ENCODE measurements at places on chromosomes 7 and 10. TPM values are rescaled to one million over a fixed set of nuclear protein-coding genes. Genes with fewer than 3 reads are reported as not detected.

Gene OR2A12
- total RNA-seq: not detected

DNA sequence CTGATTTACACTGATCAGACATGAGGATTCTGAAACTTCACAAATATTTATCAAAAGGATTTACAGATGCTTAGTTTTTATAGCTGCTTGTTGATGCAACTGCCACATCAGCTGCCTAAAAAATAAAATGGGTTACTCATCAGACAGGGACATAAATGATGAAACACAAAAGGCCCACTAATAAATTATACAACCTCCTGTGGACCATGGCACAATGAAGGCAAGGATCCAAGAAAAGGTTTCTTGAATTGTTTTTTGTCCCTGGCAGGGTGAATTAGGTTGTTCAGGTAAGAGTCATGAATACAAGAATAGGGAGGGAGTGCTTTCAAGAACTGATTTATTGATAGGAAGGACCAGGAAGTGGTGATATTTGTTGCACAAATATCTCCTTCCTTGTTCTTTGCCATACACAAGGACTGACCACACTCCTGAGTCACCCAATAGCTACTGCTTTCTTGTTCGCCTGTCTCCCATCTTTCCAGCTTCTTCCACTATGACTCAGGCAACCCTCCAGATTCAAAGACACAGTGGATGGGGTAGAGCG lies 234.5 kb downstream of the AHR start:
- no peak for DNase-seq
- no peak overlapping the region for H3K27ac ChIP-seq
- no peak overlapping the region for H3K4me3 ChIP-seq
- peaks cover 2% of the 10 kb centered on the region for H3K4me1 ChIP-seq
- no peaks in the 10 kb centered on the region for H3K36me3 ChIP-seq

Gene MGMT
- total RNA-seq: 18.4 TPM

GRCh38 chr10:50417486-50417885 lies 166.2 kb upstream of the ASAH2 start:
- no peaks in the 10 kb centered on the region for H3K36me3 ChIP-seq
- peaks cover 5% of the 10 kb centered on the region for H3K4me1 ChIP-seq
- DNase-seq: no peak
- H3K27me3 ChIP-seq: no peaks in the 10 kb centered on the region
- H3K27ac ChIP-seq: no peak overlapping the region
- peak overlapping the region; percentile 79 for H3K4me3 ChIP-seq

Gene ZNF438
- total RNA-seq: 0.97 TPM

Gene EPDR1
- total RNA-seq: 5.3 TPM

Gene CFAP43
- total RNA-seq: 0.64 TPM

Gene CTAGE8
- 5.1 TPM for total RNA-seq

DNA sequence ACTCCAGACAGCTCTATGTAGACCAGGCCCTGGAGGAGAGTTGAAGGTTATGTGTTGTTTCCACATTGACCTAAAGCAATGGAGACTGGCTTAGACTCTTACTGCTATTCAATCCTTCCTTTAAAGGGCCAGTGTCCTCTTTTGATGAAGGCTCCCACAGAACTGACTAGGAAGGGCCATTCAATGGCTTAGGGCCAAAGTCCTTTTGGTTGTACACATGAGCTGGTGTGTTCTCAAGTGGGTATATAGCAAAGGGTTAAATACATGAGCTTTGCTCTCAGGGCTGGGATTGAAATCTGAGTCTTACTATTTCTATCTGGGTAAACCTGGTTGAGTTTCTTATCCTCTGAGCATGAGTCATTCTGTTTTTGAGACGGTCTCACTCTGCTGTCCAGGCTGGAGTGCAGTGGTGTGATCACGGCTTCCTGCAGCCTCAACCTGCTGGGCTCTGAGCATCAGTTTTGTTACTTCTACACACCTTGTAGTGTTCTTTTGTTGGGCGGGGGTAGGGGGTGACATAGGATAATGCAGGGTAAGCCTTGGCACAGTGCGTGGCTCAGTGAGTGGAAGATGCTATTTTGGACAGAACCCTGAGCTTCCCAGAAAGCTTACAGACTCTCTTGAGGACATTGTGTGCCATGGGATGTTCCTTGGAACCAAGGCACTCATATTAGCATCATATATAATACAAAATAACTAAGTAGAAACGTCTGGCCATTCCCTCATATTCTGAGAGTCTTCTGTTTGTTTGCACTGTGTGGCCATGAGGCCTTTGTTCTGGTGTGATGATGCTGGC lies 90.1 kb downstream of the ABCC2 start:
- no peaks in the 10 kb centered on the region for H3K27me3 ChIP-seq
- no peak overlapping the region for H3K27ac ChIP-seq
- peaks cover 26% of the 10 kb centered on the region for H3K36me3 ChIP-seq
- no peak overlapping the region for H3K4me3 ChIP-seq

Gene KLF14
- total RNA-seq: not detected

- H3K4me3 ChIP-seq: no peak overlapping the region
- DNase-seq: peak; percentile 55
- no peaks in the 10 kb centered on the region for H3K36me3 ChIP-seq
- H3K27ac ChIP-seq: no peak overlapping the region
- no peaks in the 10 kb centered on the region for H3K4me1 ChIP-seq
These were observed 276.9 kb downstream of the CSTF2T start for GRCh38 chr10:51422311-51423120.

DNA sequence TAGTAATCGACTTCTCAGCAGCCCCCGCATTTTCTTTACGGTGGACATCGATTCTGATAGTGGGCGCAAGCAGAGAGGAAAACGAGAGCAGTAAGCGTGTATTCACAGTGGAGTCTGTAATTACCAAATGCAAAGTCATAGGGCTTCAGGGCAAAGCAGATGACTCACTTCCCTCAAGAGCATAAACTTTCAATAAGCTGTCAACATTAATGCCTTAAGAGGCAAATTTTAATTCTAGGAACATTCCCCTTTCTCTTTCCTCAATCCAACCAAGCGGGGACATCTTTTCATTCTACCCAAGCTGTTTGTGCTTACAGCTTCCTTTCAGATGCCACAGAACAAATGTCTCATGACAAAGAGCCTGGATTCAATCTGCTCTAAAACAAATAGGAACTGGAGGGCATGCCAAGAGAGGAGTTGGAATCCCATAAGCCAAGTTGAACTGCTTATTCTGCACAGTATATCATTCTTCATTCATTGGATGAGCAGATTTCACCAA lies 48.6 kb downstream of the MALSU1 start:
- H3K27me3 ChIP-seq: no peaks in the 10 kb centered on the region
- peaks cover 36% of the 10 kb centered on the region for H3K36me3 ChIP-seq
- H3K27ac ChIP-seq: no peak overlapping the region
- no peak overlapping the region for H3K4me3 ChIP-seq
- H3K4me1 ChIP-seq: no peaks in the 10 kb centered on the region

- H3K4me3 ChIP-seq: no peak overlapping the region
- H3K36me3 ChIP-seq: no peaks in the 10 kb centered on the region
- no peaks in the 10 kb centered on the region for H3K27me3 ChIP-seq
- no peaks in the 10 kb centered on the region for H3K4me1 ChIP-seq
- no peak overlapping the region for H3K27ac ChIP-seq
- DNase-seq: no peak
These were observed 203.5 kb downstream of the RNLS start for GRCh38 chr10:88379575-88379974.

DNA sequence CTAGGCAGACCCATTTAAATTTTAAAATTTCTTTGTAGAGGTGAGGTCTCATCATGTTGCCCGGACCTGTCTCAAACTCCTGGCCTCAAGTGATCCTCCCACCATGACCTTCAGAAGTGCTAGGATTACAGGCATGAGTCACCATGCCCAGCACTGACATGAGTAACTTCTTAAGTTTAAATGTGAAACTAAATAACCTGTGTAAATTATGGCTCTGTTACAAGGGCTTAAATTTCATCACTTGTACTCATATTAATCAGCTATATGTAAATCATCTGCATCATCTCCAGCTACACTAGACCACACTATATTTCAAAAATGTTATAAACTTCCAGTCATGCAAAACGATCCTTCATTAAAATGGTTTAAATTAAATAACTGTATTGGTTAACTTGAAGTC lies 56.1 kb downstream of the ATAD1 start:
- no peak overlapping the region for H3K27ac ChIP-seq
- DNase-seq: no peak
- H3K27me3 ChIP-seq: no peaks in the 10 kb centered on the region
- H3K4me1 ChIP-seq: no peaks in the 10 kb centered on the region
- H3K36me3 ChIP-seq: peaks cover 18% of the 10 kb centered on the region
- no peak overlapping the region for H3K4me3 ChIP-seq

Gene SLC13A1
- not detected for total RNA-seq

- H3K4me3 ChIP-seq: no peak overlapping the region
- no peak for DNase-seq
- no peaks in the 10 kb centered on the region for H3K4me1 ChIP-seq
- no peak overlapping the region for H3K27ac ChIP-seq
- peaks cover 12% of the 10 kb centered on the region for H3K36me3 ChIP-seq
These were observed 93.9 kb upstream of the PDGFA start for GRCh38 chr7:613442-614140.

Gene KCNH2
- 4.5 TPM for total RNA-seq

Gene GIMAP7
- total RNA-seq: not detected

DNA sequence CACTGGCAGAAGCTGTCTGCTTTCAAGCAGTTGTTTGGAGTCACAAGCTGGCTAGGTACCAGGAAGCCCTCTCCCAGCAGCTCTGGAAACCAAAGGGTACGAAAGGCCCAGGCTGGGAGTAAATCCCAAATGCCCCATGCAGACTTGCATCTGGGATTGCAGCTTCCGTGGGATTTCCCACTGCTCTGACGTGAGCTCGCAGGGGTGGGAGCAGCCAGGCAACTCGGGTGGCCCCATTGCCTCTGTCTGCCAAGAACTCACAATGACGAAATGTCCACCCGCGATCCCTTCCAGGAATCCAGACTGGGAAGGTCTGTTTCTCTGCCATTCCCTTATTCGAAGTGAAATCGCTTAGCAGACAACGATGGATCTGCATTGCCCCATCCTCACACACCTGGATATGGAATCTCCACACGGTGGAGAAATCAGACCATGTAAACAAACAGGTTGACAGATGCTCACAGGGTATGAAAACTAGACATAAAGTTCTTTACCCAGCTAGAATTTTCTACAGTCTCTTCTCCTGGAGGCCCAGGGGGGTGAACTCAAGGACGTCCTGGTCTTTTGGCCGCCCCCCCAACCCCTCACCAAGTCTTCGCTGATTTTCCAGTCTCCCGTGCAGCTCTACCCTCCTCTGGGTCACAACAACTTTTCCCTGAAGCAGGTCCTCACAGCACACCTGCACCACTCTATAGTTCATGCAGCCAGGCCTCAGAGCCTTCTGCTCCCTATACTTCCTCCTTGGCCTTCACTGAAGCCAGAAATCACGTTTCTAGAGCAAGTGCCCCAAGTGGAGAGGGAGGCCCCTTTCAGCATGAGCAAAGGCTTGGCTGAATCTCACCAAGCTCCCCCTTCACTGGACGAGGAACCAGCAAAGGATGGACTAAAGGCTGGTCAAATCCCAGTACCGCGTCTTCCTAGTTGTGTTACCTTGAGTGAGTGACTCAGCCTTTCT lies 20.0 kb downstream of the SH3PXD2A start:
- no peak overlapping the region for H3K4me3 ChIP-seq
- no peaks in the 10 kb centered on the region for H3K36me3 ChIP-seq
- H3K4me1 ChIP-seq: peaks cover 20% of the 10 kb centered on the region
- DNase-seq: no peak
- H3K27me3 ChIP-seq: no peaks in the 10 kb centered on the region

DNA sequence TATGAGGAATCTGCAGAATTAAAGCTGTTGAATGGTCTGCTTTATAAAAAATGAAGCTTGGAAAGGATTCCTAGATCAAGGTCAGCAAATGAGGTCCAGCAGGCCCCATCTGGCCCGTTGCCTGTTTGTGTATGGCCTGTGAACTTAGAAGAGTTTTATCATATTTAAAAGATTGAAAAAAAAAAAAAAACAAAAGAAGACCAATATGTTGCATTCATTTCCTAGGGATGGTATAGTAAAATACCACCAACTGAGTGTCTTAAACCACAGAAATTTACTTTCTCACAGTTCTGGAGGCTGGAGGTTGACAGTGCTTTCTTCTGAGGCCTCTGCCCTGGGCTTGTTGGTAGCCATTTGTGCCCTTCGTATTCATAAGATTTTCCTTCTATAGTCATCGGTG lies 109.2 kb downstream of the PPP1R3A start:
- H3K27me3 ChIP-seq: no peaks in the 10 kb centered on the region
- H3K27ac ChIP-seq: no peak overlapping the region
- no peak overlapping the region for H3K4me3 ChIP-seq
- no peak for DNase-seq
- H3K36me3 ChIP-seq: no peaks in the 10 kb centered on the region

Gene TFR2
- total RNA-seq: 2.3 TPM

- no peak overlapping the region for H3K4me3 ChIP-seq
- DNase-seq: no peak
- no peaks in the 10 kb centered on the region for H3K4me1 ChIP-seq
- no peaks in the 10 kb centered on the region for H3K27me3 ChIP-seq
These were observed 101.7 kb downstream of the MGMT start for GRCh38 chr10:129568583-129569344.

DNA sequence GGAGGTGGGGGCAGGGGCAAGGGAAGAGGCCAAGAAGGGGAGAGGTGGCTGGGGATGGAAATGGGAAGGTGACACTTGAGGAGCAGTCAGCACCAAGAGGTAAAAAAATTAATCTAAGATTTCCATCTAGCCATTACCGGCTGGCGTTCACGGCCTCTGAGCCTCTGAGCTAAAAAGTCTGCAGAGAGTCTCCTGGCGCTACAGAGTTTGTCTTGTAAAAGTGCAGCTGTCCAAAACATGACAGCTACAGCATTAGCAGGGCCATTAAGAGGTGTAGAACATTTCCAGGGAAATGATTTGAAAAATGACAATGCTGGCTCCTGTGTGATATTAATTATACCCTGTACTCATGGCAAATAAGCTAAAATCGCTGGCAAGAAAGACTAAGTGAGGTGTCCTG lies 167.6 kb downstream of the LRMDA start:
- H3K4me1 ChIP-seq: peaks cover 2% of the 10 kb centered on the region
- H3K4me3 ChIP-seq: no peak overlapping the region
- peaks cover under 1% of the 10 kb centered on the region for H3K36me3 ChIP-seq
- H3K27ac ChIP-seq: no peak overlapping the region

GRCh38 chr7:74398426-74398825 lies 55.3 kb upstream of the GTF2IRD1 start:
- H3K36me3 ChIP-seq: peaks cover 25% of the 10 kb centered on the region
- no peak overlapping the region for H3K4me3 ChIP-seq
- H3K27ac ChIP-seq: no peak overlapping the region
- no peak for DNase-seq

Gene MAGI2
- 14.7 TPM for total RNA-seq

DNA sequence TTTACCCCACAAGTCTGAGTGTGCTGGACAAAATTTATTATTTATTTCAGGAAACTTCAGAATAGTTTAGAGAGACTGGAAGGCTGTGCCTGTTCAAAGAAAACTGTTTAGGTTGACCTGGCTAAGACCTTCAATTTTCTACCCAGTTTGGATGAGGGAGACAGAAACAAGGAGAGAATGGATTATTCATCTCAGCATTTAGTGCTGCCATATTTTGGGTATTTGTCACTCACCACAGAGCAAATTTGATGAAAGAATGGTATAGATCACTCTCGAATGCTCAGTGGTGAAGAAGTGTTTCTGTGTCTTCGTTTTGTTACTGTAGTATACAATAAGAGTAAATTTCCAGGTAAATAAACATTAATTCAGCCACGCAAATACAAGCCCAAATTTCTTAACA lies 71.8 kb downstream of the SEMA3C start:
- no peaks in the 10 kb centered on the region for H3K27me3 ChIP-seq
- DNase-seq: no peak
- no peaks in the 10 kb centered on the region for H3K36me3 ChIP-seq

Measured in H9 (cell line).